ENCODE measurements at places on chromosomes 6 and 20.

GRCh38 chr20:38626921-38627659 is 25.5 kb downstream of the ARHGAP40 start:
- no peak for DNase-seq

GRCh38 chr6:104632588-104632987 is 227.1 kb downstream of the HACE1 start:
- no peak for DNase-seq

GRCh38 chr20:46139908-46140482 is 21.9 kb downstream of the CD40 start:
- no peak for DNase-seq

DNA sequence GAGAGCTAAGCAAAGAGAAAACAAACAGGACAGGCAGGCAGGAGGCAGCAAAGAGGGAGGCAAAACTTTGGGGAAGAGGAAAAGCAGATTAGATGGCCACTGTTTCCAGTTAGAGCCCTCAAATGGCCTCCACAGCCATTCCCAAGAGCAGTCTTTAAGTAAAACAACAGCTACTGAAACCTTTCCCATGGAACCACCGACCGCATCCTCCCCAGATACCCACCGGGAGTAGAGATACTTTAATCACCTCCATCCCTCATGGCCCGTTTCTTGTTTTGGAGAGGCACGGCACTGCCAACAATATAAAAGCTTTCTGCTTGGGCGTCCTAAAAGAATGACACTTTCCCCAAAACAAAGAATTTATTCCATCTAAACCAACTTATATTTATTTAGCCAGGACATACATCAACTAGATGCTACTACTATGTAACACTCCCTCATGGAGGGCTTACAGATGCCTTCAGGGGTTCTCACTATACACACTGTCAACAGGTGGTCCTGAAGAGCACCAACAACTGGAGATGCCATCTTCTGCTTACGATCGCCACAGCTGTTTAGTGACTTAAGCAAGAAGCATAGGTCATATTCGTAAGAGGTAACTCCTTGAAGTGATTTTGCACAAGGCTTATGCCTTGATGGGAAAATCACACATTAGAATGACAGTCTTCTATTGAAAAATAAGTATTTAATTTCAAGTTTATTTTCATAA is 43.4 kb downstream of the CNKSR3 start:
- DNase-seq, result no peak

DNA sequence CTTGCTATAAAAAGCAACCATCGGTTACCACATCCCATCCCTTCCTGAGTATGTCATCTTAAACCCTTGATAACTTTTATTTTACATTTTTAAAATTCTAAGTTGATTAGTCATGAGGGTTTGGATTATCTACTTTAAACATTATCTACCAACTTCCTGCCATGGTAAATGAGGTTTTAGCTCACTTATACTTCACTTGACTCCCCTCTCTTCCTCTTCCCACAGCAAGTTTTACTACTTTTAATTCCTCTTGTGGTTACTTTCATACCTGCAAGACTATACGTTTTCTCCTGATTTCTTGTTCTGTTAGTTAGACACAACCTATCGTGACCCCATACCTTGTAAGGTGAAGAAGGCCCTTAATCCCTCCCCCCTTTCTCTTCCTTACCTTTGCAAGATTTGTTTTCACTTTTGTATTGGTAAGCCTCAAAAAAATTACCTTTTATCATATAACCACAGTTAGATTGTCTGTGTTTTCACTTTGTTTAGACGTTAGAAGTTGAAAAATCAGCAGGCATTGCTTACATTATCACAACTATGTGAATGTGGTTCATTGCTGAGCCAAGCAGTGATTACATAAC is 60.1 kb upstream of the OGFRL1 start:
- no peak for DNase-seq

Measured in activated T-cell treated with anti-CD3 and anti-CD28 coated beads for 48 hours (primary cell).